ENCODE measurements at places on chromosomes 4 and X.

- DNase-seq, result no peak
Measured at GRCh38 chr4:107751670-107752069, 31.6 kb upstream of the PAPSS1 start.

DNA sequence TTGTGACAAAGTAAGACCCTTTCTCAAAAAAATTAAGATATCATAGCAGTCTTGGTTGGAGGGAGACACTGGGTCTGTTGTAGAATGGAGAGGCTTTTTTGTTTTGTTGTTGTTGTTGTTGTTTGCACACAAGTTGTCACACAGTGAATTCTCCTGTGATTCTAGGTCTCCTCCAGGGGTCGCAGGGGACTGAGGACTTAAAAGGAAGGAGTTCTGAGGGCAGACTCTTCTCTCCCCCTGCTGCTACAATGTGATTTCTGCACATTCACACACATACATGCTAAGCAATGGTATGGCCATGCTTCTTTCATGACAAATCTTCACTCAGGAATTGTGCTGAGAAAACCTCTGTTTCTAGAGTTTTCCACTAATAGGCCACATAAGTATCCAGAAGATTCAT is 71.1 kb downstream of the ZNF732 start:
- DNase-seq, result no peak

GRCh38 chrX:82041034-82041433 is 839.1 kb downstream of the SH3BGRL start:
- DNase-seq, result no peak

DNA sequence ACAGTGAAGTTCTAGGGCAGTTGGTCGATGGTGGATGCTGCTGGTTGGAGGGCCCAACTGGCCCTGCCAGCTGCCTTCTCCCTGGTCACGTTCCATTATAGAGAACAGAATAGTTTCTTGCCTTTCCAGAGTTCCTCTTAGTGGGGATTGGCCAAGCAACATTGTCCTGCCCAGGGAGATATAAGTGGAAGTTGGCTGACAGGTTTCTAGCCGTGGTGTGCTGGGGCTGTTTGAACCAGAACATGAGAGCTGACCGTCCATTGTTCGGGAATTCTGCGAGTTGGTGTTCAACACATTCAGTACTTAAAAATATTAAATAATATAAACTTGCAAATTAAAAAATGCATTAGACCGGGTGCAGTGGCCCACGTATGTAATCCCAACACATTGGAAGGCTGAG is 3.5 kb upstream of the AFAP1 start:
- no peak for DNase-seq
